Testis (tissue), 5 donors: ENCODE measurements at places on chromosomes 11 and 22. TPM values are rescaled to one million over a fixed set of nuclear protein-coding genes. Genes with fewer than 3 reads are reported as not detected.
A peak's percentile ranks its signal among the peaks of the same experiment; 100 is the strongest.

DNA sequence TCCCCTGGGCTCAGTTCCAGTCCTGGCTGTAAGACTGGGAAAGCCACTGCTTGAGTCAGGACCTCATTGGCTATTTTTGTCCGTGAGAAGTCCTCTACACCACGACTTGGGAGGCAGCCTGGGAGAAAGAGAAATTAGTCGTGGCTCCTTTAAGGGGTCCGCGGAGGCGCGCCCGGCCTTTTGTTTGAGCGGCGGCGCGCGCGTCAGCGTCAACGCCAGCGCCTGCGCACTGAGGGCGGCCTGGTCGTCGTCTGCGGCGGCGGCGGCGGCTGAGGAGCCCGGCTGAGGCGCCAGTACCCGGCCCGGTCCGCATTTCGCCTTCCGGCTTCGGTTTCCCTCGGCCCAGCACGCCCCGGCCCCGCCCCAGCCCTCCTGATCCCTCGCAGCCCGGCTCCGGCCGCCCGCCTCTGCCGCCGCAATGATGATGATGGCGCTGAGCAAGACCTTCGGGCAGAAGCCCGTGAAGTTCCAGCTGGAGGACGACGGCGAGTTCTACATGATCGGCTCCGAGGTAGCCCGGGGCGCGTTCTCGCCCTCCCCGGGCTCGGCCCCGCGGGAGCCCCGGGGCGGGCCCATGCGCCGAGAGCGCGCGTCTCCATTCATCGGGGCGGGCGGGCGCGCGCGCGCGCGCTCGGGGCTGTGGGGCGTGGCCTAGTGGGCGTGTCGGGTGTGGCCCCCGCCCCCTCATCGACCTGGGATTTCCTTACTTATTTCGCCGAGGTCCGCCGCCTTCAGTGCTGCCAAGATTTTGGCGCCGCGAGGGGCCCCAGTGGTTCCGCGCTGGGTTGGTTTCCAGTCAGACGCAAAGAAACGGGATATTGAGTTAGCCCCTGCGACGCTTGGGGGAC, at the start of gene SMARCB1:
Gene SMARCB1, plus strand, starts transcription at position 215 of the 848 bp plus-strand sequence. Its CDS starts 204 bp downstream, at position 419.
- H3K27ac ChIP-seq, result peak within 1 kb of the TSS; percentile 99
- peaks cover 48% of the 10 kb centered on the region for H3K4me1 ChIP-seq
- H3K36me3 ChIP-seq, result no peaks in the 10 kb centered on the region
- peak within 1 kb of the TSS; percentile 97 for H3K4me3 ChIP-seq

- DNase-seq, result no peak
- H3K27ac ChIP-seq, result no peak overlapping the region
- H3K4me3 ChIP-seq, result no peak overlapping the region
- H3K4me1 ChIP-seq, result peaks cover 36% of the 10 kb centered on the region
- no peaks in the 10 kb centered on the region for H3K27me3 ChIP-seq
Measured at GRCh38 chr22:46124383-46125144, 25.8 kb upstream of the PPARA start.

DNA sequence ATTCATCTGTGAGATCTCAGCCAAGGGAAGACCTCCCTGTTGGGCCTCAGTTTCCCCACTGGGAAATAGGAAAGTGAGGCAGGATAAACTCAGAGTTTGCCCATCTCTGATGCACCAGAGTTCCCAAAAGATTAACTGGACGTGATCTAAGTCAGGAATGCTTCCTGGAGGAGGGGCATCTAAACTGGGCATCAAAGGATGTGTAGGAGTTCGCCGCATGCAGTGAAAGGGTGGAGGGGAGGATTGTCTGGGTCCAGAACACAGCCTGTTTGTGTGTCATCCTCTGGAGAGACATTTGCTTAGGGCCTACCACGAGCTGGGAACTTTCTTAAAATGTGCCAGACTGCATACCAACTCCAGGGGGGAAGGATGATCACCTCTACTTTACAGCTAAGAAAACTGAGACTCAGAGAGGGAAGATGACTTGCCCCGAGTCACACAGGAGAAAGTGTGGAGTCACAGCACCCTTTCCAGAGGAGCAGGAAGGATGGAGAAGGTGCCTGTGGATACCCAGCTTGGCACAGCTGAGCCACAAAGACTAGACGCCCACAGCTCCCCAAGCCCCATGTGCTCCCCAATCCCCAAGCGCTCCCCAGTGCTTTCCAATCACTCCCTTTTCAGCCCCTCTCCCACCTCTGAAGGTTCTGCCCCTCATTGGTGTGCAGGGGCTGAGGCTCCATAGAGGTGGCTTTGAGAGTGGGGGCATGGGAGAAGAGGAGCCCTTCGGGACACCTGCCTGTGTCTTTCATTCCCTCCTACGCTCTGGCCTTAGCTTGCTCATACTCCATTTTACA, 50.1 kb downstream of the MN1 start:
- no peaks in the 10 kb centered on the region for H3K36me3 ChIP-seq
- H3K4me1 ChIP-seq, result peaks cover 21% of the 10 kb centered on the region
- no peak overlapping the region for H3K27ac ChIP-seq
- no peak for DNase-seq
- no peak overlapping the region for H3K4me3 ChIP-seq

KRTAP5-9 gene
- total RNA-seq, result 1.4 TPM

RIC3 gene
- total RNA-seq, result 42.3 TPM
